Regular cardiac myocyte (primary cell): ENCODE measurements at places on chromosomes 7 and 10. TPM values are rescaled to one million over a fixed set of nuclear protein-coding genes. Genes with fewer than 3 reads are reported as not detected.

TSC22D4 gene
- total RNA-seq: 13.2 and 17.1 TPM in 2 replicates

SCD gene
- 77.3 and 96.7 TPM in 2 replicates for total RNA-seq

MOGAT3 gene
- not detected in 2 replicates for total RNA-seq

PON1 gene
- not detected in 2 replicates for total RNA-seq

RSPH10B gene
- total RNA-seq: under 0.01 and 0.56 TPM in 2 replicates

AKR1B15 gene
- total RNA-seq: not detected in 2 replicates

TMEM140 gene
- 5.0 and 18.6 TPM in 2 replicates for total RNA-seq

NPTX2 gene
- 2.9 and 5.4 TPM in 2 replicates for total RNA-seq

ASZ1 gene
- total RNA-seq: not detected in 2 replicates

GPNMB gene
- total RNA-seq: 6.7 and 50.5 TPM in 2 replicates

SMC3 gene
- total RNA-seq: 18.9 and 32.4 TPM in 2 replicates

FAM237B gene
- total RNA-seq: under 0.01 TPM in 1 of 2 replicates, not detected in the other

SUN3 gene
- not detected in 2 replicates for total RNA-seq

STEAP1B gene
- 13.2 and 25.3 TPM in 2 replicates for total RNA-seq

MMRN2 gene
- 5.4 and 9.0 TPM in 2 replicates for total RNA-seq

HTR5A gene
- total RNA-seq: not detected in 2 replicates

NRP1 gene
- 418 and 458 TPM in 2 replicates for total RNA-seq

FXYD4 gene
- total RNA-seq: not detected in 2 replicates

CNPY1 gene
- not detected in 2 replicates for total RNA-seq

C10orf53 gene
- not detected in 2 replicates for total RNA-seq

FGFBP3 gene
- total RNA-seq: 0.56 and 0.77 TPM in 2 replicates

NYAP1 gene
- 0.19 and 0.85 TPM in 2 replicates for total RNA-seq

AKR1D1 gene
- not detected in 2 replicates for total RNA-seq

ADCY1 gene
- 0.19 and 0.56 TPM in 2 replicates for total RNA-seq

PPP1R17 gene
- total RNA-seq: not detected in 2 replicates

C7orf33 gene
- not detected in 2 replicates for total RNA-seq

HOXA7 gene
- under 0.01 TPM in 1 of 2 replicates, not detected in the other for total RNA-seq

WDFY4 gene
- total RNA-seq: not detected in 2 replicates

PILRB gene
- 5.8 and 6.2 TPM in 2 replicates for total RNA-seq

PLA2G12B gene
- not detected in 2 replicates for total RNA-seq

PTER gene
- 7.1 and 11.3 TPM in 2 replicates for total RNA-seq

FAM241B gene
- 0.19 and 0.56 TPM in 2 replicates for total RNA-seq

SLC18A2 gene
- total RNA-seq: not detected in 2 replicates

ST8SIA6 gene
- under 0.01 TPM in 1 of 2 replicates, not detected in the other for total RNA-seq

MMD2 gene
- not detected in 2 replicates for total RNA-seq

DNTT gene
- not detected in 2 replicates for total RNA-seq

WNT8B gene
- total RNA-seq: not detected in 2 replicates

GATAD1 gene
- 11.9 and 30.2 TPM in 2 replicates for total RNA-seq

MKRN1 gene
- 57.1 and 73.3 TPM in 2 replicates for total RNA-seq

KCNH2 gene
- total RNA-seq: not detected in 2 replicates

HMX3 gene
- total RNA-seq: not detected in 2 replicates

PLPP4 gene
- 15.0 and 20.0 TPM in 2 replicates for total RNA-seq

GPR85 gene
- 0.56 and 0.58 TPM in 2 replicates for total RNA-seq

CAMK2B gene
- 0.19 and 0.28 TPM in 2 replicates for total RNA-seq

CCNY gene
- 50.7 and 65.0 TPM in 2 replicates for total RNA-seq

POLR2J gene
- total RNA-seq: 20.3 and 42.2 TPM in 2 replicates

PSTK gene
- total RNA-seq: 6.5 and 6.7 TPM in 2 replicates

FBXL13 gene
- 0.96 and 3.7 TPM in 2 replicates for total RNA-seq

CCSER2 gene
- total RNA-seq: 15.1 and 28.8 TPM in 2 replicates

UROS gene
- 57.8 and 71.7 TPM in 2 replicates for total RNA-seq

ACSL5 gene
- total RNA-seq: 0.96 and 2.3 TPM in 2 replicates

TSPAN15 gene
- total RNA-seq: 0.77 and 1.7 TPM in 2 replicates

TMEM270 gene
- not detected in 2 replicates for total RNA-seq

MSMB gene
- not detected in 2 replicates for total RNA-seq
